ENCODE measurements at places on chromosomes 11 and 22. TPM values are rescaled to one million over a fixed set of nuclear protein-coding genes. Genes with fewer than 3 reads are reported as not detected.
A peak's percentile ranks its signal among the peaks of the same experiment; 100 is the strongest.

GRCh38 chr11:63892228-63892627, 24.7 kb downstream of the RCOR2 start:
- peak; percentile 34 for DNase-seq

DNA sequence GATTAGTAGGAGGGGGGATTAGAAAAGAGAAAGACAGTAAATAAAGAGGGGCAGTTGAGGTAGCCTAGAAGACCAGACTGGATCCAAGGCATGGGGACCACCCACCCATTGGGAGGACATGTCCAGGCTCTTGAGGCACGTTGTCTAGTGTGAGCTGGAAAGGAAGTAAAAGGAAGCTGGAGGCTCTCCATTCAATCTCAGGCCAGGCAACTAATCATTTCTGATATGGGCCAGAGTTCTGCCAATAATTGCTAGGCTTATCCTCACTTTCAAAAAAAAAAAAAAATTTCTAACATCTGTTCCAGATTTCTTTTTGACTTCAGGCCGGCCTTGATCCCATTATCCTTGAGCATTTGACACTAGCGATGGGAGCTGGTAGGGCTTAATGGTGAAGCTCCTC, 476.1 kb downstream of the SOX6 start:
- no peak for DNase-seq

GRCh38 chr11:73401924-73402833, 26.0 kb downstream of the RELT start:
- DNase-seq = peak; percentile 24

DNA sequence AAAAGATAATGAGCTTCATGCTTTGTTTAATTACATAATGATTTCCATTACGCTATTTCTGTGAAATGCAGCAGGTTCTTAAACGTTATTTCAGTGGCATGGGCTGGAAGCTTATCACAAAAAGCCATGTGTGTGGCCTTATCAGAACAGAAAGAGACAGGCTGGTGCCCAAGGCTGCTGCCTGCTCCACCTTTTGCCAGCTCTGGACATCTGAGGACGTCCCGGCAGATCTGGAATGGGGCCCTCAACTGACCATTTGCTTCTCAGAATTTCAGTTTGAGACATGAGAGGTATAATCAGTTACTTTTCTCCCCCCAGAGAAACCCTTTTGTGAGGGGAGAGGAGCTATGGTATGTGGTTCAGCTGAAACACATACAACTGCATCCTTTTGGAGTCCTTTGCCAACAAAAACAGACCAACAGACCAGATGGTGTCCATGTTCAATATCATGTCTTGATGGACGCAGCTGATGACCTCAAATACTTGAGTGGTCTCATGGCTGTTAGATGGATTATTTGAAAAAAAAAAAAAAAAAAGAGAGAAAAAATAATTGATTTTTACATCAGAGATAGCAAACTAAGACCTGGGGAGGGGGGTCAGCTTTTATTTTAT, 8.6 kb downstream of the CDPF1 start:
- no peak for DNase-seq

- DNase-seq = no peak
Observed at GRCh38 chr22:42862045-42862734, 5.1 kb upstream of the ARFGAP3 start.

- DNase-seq = peak; percentile 27
Observed at GRCh38 chr22:23180893-23181720, 798 bp downstream of the BCR start.

GRCh38 chr11:33801821-33802193, 27.5 kb upstream of the FBXO3 start:
- DNase-seq = no peak

- DNase-seq = no peak
Observed at GRCh38 chr11:129234978-129235377, 42.9 kb upstream of the ARHGAP32 start.

GRCh38 chr11:68831124-68831523, 10.6 kb downstream of the CPT1A start:
- DNase-seq = no peak

GRCh38 chr11:123640677-123641494, 13.5 kb downstream of the SCN3B start:
- peak; percentile 71 for DNase-seq

DNA sequence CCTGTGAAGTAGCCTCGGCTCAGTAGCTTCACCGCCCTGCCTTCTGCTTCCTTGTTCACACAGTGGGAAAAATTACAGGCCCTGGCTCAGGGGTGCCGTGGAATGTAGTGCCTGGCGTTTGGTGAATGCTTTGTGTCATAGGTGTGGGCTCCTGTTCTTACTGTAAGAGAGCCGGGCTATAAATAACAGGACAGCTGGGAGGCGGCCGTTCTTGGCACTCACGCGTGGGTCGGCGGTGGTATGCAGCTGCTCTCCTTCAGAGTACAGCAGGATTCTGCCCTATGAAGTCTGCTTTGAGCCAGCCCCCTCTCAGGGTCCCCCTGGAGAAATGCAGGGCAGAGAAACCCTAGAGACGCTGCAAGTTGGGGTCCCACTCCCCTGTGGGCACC, 84.2 kb downstream of the CTTN start:
- no peak for DNase-seq

DNA sequence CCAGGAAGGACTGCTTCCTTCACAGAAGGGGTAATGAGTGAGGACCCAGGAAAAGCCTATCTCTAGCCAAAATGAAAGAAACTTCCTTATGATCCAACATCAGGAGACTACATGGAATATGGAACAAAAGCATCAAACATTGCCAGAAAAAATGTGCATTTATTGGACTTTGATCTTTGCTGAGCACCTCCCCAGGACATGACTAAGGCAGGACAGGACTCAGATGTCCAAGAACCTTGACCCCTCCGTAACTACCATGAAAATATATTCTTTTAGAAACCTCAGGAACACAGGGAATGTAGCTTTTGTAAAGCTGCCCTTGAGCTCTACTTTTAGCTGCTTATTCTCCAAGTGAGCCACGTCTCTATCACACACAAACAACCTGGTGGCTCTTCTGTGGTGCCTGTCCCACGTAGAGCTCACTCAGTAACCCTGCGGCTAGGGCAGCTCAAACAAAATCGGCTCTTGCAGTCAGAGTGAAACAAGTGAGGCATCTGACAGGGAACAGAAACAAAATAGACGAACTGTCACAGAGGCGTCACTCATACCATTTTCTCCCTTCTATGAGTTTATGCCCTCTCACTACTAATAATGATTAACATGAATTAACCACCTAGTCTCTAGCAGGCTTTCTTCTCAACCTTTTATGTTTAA, 471.5 kb upstream of the API5 start:
- no peak for DNase-seq

DNA sequence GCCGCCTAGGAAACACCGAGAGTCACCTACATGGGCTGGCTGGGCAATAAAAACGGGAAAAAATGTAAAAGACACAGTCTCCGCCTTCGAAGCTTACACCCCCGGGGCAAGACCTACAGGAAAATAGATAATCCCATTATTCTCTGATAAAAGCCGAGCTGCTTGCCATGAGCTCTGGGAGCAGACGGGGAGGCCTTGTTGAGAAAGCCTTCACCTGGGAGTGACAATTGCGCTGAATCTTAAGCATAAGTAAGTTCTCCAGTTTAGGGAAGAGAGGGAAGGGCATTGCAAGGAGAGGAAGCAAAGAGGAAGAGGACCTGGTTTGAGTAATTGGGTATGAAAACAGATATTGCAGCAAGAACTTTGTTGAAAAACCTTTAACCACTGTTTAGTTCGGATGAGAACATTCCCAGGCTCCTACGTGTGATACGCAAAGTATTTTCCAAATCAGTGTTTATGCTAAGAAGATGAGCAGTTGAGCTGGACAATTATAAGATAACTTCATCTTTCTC, 813 bp upstream of the BTBD10 start:
- peak; percentile 52 for DNase-seq

DNA sequence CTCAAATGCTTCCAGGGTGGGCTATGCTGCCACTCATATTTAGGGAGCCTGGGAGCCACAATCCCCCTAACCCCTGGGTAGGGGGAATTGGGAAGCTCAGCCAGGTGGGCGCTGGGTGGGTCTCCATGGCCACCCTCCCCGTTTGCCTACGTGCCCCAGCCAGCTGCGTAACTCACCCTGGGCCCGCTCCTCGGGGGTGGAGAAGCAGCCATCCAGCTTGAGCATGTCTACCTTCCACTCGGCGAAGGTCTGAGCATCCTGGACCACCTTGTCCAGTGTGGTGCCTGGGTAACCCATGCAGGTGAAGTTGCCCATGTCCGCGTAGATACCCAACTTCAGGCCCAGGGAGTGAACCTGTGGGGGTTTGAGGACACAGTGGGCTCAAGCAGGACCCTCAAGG, 3.7 kb downstream of the NAGA start:
- no peak for DNase-seq

Gene SCUBE2
- 42.1 TPM for total RNA-seq

Gene KRTAP5-8
- total RNA-seq = not detected

Gene MS4A15
- total RNA-seq = not detected

Gene LRRN4CL
- 0.40 TPM for total RNA-seq
